Fibroblast of villous mesenchyme (primary cell): ENCODE measurements at places on chromosomes 7 and 10. TPM values are rescaled to one million over a fixed set of nuclear protein-coding genes. Genes with fewer than 3 reads are reported as not detected.

Gene TYSND1
- 11.3 and 12.1 TPM in 2 replicates for total RNA-seq

Gene NYAP1
- total RNA-seq: 0.43 and 0.64 TPM in 2 replicates

DNA sequence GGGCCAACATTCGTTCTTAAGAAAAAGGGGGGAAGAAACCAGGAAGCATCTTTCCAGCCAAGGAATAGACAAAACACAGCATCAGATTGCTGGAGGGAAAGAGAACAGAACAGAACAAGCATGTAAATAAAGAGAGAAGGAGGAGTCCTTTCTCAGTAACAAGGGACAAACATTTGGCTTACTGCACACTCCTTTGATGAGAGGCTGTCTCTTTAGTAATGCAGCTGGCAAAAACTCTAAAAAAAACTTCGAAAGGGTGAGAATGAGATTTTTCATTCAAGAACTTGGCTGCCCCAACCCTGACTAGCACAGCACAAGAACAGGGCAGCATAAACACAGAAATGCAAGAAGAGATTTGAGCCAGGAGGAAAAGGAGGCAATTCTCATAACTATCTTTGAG lies 38.9 kb upstream of the IL6 start:
- DNase-seq: peak; percentile 65

GRCh38 chr10:93473804-93474472 lies 8.2 kb downstream of the MYOF start:
- DNase-seq: no peak

Gene GRM8
- total RNA-seq: under 0.01 TPM in 1 of 2 replicates, not detected in the other

Gene TUBAL3
- not detected in 2 replicates for total RNA-seq

GRCh38 chr10:117552156-117552631 lies 9.6 kb downstream of the EMX2 start:
- DNase-seq: peak; percentile 46

Gene MKI67
- total RNA-seq: 14.2 and 21.2 TPM in 2 replicates

Gene APBB1IP
- total RNA-seq: 3.2 and 4.3 TPM in 2 replicates

Gene ASIC3
- total RNA-seq: under 0.01 and 0.32 TPM in 2 replicates

- DNase-seq: peak; percentile 99
Observed at GRCh38 chr7:2641406-2642393, 9.9 kb downstream of the TTYH3 start.

DNA sequence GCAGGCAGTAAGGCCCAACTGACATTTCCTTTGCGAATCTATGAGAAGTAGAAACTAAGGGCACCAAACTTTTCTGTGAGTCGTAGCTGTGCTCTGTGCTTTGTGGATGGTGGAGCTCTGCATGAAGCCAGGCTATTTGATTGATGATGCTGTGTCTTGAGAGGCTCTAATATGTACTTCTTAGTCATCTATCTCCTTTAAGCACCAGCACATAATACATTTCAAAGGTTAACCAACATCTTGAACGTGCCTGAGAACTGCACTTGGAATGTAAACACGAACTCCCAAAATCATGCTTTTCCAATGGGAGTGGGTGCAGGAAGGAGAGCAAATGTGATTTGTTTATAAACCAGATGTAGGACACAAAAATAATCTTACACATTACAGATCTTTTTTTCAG lies 411.6 kb downstream of the PARD3 start:
- peak; percentile 66 for DNase-seq

GRCh38 chr10:27225011-27225590 lies 15.5 kb downstream of the ACBD5 start:
- DNase-seq: no peak

DNA sequence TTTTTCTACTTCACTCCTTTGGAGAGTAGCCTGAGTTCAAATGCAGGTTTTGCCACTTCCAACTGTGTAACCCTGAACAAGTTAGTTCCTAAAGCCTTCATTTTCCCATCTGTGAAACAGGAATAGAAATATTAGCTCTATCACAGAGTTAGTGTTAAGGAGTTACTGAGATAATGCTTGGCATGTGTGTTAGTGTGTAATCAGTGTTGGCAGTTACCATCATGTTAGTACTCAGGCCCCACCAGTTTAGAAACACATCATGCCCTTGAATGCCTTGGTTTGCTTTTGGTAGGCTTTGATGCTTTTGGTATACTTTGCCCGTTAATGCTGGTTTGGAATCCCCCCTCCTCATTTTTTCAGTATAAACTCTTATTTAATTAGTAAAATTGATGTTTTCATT lies 119.7 kb downstream of the WNT2 start:
- DNase-seq: no peak

- no peak for DNase-seq
Observed at GRCh38 chr7:43700646-43701499, 28.4 kb downstream of the COA1 start.

GRCh38 chr10:101834341-101834740 lies 9.3 kb downstream of the KCNIP2 start:
- no peak for DNase-seq

DNA sequence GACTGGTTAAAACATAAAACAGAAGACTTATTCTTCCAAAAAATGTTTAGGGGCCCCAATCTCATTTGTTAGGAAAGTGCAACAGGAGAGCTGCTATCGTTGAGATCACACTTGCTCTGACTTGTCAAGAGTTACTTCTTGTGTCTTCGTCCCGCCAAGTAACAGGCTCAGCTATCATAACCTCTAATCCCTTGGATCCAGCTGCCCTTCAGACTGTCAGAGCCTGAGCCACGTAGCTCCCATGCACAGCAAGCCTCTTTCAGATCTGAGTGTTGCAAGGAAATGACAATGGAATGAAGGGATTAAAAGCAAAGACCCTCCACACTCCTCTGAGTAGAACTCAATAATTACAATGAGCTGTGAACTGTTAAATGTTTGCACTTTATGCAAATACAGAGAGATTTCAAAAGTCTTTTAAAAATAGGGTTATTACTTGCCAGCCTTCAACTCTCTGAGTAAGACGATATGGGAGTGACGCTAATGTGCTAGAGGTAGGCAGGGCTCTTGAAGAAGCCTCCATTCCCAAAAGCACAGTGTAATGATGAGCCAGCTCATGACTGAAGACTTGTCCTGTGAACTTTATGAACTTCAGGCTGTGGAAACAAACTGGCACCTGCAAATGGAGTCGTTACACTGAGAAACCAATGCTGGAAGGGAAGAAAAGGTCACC lies 28.4 kb upstream of the CDK13 start:
- no peak for DNase-seq

- no peak for DNase-seq
Observed at GRCh38 chr10:103936022-103936421, 18.0 kb upstream of the STN1 start.

DNA sequence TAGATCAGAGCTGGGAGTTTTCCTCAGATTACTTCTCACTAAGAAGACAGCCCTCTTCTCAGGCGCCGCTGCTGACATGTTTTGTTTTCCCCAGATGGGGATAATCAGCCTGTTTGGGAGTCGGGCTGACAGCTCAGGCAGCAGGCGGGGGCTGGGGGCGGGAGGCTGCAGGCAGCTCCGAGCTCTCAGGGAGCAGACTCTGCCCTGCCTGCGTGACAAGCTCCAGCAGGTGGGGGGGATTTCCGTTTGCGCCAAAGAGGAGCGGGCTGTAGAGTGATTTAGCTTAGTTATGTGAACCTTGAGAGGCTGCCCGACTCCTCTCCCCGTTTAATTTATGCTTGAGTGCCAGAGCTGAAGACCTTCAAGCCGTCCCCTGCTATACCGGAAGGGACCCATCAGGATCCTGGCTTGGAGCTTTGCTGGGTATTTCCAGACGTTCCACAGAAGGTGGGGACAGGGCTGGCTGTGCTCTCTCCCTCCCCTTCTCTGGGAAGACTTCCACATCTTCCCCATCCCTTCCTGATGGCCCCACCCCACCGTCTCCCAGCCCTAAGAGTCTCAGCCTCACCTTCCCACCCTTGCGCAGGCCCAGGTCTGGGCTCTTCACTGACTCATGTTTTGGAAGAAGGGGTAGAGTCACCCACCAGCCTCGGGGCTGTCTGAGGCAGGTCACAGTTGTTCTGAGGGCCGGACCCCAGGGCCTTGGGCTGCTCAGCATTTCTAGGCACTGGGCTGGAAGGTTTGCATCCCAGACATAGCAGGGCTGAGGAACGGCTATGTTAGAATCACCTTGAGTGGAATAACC lies 24.7 kb upstream of the ADCYAP1R1 start:
- peak; percentile 1 for DNase-seq

Gene BPGM
- total RNA-seq: 35.8 and 59.2 TPM in 2 replicates

GRCh38 chr10:110051487-110051886 lies 43.7 kb downstream of the ADD3 start:
- DNase-seq: no peak
